ENCODE measurements at places on chromosomes 3 and 15. TPM values are rescaled to one million over a fixed set of nuclear protein-coding genes. Genes with fewer than 3 reads are reported as not detected.

The OXNAD1 gene
- total RNA-seq = 8.1 TPM

The GOLGA8K gene
- 0.73 TPM for total RNA-seq

The RBM15B gene
- total RNA-seq = 20.3 TPM

The SCAANT1 gene
- total RNA-seq = not detected

The CELF6 gene
- total RNA-seq = not detected

The CFAP20DC gene
- total RNA-seq = 2.3 TPM

The HRH1 gene
- 9.7 TPM for total RNA-seq

The LOXL1 gene
- 0.28 TPM for total RNA-seq

The APOD gene
- total RNA-seq = 0.72 TPM

The MORC1 gene
- not detected for total RNA-seq

The CCNB2 gene
- 114 TPM for total RNA-seq

The MYRIP gene
- not detected for total RNA-seq

The LDHAL6B gene
- not detected for total RNA-seq

The THOC7 gene
- total RNA-seq = 69.6 TPM
